Pulmonary artery endothelial cell (primary cell): ENCODE measurements at places on chromosomes 7 and 10. TPM values are rescaled to one million over a fixed set of nuclear protein-coding genes. Genes with fewer than 3 reads are reported as not detected.

GRCh38 chr10:13272164-13272571 lies 27.7 kb downstream of the PHYH start:
- DNase-seq, result no peak

DNA sequence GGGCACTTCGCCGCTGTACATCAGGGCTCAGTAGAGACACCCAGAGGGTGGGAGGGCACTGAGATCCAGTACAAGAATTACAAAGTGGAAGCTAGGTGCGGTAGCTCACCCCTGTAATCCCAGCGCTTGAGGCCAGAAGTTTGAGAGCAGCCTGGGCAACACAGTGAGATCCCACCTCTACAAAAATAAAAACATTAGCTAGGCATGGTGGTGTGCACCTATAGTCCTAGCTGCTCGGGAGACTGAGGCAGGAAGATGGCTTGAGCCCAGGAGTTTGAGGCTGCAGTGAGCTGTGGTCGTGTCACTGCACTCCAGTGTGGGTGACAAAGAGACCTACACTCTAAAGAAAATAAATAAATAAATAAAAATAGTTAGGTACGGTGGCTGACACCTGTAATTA lies 64.0 kb downstream of the CLEC2L start:
- DNase-seq, result no peak

- DNase-seq, result no peak
Measured at GRCh38 chr7:99525713-99526440, 21.4 kb downstream of the ZKSCAN5 start.

GRCh38 chr7:92150450-92151017 lies 16.3 kb upstream of the CYP51A1 start:
- no peak for DNase-seq

DNA sequence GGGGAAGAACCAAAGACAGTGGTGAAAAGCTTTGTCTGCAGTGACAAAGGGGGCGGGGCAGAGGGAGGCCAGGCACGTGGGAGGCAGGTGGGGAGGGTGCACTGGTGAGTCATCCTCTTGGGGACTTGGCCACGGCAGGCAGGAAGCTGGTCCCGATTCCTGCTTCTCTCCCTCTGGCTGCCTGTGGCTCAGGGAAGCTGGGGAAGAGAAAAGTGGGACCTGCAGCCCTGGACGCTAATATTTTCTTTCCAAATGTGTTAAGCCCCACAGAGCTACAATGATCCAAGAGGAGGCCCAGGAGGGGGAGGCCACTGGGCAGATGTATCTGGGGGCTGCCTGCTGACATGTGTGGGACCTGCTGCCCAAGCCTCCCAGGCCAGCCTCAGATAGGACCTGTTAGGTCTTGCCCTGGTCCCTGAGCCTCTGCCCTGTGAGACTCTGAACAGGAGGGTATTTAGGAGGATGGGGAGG lies 231.8 kb downstream of the KCNMA1 start:
- DNase-seq, result no peak

DNA sequence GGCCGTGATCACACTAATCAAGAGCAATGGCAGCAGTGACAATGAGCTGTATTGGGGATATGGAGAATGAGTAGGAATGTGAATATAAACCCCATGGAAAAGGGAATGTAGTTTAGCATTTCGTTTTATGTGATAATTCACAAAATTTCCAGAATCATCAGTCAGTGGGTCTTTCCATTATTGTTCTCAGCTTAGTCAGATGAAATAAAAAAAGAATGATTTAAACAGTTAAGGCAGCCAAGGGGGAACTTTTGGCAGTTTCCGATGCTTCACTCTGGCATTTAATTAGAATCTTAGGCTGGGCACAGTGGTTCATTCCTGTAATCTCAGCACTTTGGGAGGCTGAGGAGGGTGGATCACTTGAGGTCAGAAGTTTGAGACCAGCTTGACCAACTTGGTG lies 86.6 kb downstream of the PRTFDC1 start:
- no peak for DNase-seq

The ANKRD30A gene
- total RNA-seq, result not detected in 2 replicates

The EEPD1 gene
- total RNA-seq, result 0.28 and 0.33 TPM in 2 replicates

The TMEM184A gene
- total RNA-seq, result not detected in 2 replicates

The AKR1C8 gene
- not detected in 2 replicates for total RNA-seq

The C10orf105 gene
- total RNA-seq, result not detected in 2 replicates
